ENCODE measurements at places on chromosomes 4 and X.

- DNase-seq, result no peak
Measured at GRCh38 chr4:176320976-176321361, 1.2 kb downstream of the SPCS3 start.

DNA sequence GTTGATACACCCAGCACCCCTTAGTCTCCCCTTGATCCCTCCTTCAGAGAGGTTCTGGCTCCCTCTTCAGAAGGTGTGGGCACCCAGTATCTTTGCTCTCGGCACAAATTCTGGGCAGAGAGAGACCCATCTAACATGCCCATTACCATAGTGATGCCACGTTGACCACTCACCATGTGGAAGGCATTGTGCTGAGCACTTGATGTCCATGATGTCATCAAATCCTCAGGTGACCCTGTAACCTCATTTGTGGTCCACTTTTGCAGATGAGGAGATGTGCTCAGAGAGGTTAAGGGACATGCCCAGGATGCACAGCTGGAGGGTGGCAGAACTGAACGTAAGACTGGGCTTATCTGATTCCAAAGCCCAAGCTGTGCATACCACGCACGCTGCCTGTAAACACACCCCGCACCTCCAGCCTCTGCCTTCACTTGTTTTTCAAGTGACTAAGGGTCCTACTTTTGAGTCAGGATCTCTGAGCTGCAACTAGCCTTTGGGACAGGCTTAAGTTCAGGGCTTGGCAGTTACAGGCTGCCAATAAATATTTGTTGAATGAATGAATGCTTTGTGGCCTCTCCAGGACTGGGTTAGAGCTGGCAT is 55.2 kb downstream of the HTRA3 start:
- peak; percentile 25 for DNase-seq

GRCh38 chr4:111120191-111120590 is 497.3 kb upstream of the PITX2 start:
- no peak for DNase-seq

DNA sequence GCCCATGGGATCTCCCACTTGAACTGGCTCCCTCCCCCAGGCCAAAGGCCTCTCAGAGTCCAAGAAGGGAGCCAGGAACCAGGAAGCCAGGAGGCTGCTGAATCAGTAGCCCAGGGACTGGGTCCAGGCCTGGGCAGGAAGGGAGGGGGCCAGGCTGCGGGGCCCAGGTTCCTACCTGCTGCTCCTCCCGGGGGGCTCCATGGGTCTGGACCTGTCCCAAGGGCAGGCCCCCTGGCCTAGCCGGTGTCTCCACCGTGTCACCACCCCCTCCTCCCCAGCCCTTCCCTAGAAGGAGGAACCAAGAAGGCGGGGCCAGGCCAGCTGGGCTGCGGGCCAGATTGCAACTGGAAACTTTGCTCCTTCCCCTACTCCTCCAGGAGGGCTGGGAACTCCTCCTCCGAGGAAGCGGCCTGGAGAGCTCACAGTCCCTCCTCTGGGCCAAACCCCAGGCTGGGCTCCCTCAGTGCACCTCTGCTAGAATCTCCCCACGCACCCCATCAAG is at the start of gene IQSEC2:
IQSEC2 (minus strand) TSS at position 264 of the 502 bp plus-strand sequence.
- DNase-seq, result peak; percentile 65

DNA sequence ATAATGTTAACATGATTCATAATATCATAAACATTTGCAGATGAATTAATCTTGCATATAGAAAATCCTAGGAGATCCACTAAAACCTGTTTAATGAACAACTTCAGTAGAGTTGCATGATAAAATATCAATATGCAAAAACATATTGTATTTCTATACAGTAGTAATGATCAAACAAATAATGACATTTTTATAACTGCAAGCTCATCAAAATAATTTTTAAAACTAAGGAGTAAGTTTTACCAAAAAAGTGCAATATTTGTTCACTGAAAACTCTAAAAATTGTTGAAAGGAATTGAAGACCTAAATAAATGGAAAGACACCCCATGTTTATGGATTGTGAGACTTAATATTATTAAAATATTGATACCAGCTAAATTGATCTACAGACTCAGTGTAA is 15.9 kb upstream of the GPRASP2 start:
- no peak for DNase-seq

DNA sequence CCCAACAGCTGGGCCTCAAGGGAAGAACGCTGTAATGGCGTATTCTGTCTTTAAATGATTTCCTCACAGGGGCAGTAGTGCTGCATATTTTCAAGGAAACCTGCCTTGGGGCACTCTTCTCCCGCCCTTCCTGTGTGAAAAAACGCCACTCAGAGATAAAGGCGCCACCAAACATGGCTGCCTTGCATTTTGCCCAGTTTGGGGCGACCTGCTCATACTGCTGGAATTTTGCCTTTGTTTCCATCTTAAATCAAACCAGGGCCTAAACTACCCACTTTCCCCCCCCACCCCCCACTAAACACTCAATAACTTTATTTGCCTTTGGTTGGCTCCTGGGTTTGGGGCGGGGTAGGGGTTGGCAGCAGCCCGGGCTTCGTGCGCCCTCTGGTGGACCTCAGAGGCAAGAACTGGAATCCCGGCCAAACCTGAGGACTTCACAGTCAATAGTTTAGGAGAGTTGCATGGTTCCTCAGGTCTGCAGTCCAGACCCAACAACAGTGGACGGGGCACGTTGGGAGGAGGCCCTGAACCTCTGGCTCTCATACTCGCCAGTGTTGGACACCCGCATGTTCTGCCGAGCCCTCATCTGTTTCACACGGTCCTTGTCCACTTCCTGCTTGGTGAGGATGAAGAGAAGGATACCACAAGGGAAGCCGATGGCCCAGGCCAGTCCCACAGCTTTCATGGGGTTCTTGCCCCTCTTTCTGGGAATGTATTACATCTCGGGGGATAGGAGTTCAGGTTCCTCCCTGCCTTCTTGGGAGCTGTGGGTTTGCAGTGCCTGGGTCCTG is 220.1 kb upstream of the STK26 start:
- no peak for DNase-seq

- no peak for DNase-seq
Measured at GRCh38 chrX:39903937-39904336, 193.8 kb downstream of the BCOR start.

DNA sequence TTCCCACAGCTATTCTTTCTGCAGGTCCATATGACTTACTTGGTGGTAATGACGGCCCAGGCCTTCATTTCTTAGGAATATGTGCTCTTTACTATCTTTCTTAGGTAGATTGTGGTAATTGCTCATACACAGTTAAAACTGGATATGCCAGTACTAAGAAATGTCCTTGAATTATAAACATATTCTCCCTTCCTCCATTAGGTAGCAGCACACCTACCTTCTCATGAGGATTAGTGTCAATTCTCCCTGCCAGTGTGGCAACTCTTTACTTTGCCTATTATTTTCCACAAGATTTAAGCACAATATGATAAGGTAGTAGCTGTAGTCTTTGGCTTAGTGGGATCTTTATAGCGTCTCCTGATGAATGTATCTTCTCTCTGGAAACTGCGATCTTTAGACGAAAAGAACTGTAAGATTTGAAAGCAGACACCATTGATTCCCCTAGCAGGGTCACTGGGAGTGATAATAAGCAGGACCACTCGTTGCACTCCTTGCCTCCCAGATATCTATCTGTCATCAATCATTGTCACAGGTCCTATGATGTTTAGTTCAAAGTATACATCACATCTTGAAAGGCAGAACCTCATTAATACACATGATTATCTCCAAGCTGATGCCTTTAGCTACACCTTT is 1240.7 kb downstream of the C4orf33 start:
- DNase-seq, result no peak

DNA sequence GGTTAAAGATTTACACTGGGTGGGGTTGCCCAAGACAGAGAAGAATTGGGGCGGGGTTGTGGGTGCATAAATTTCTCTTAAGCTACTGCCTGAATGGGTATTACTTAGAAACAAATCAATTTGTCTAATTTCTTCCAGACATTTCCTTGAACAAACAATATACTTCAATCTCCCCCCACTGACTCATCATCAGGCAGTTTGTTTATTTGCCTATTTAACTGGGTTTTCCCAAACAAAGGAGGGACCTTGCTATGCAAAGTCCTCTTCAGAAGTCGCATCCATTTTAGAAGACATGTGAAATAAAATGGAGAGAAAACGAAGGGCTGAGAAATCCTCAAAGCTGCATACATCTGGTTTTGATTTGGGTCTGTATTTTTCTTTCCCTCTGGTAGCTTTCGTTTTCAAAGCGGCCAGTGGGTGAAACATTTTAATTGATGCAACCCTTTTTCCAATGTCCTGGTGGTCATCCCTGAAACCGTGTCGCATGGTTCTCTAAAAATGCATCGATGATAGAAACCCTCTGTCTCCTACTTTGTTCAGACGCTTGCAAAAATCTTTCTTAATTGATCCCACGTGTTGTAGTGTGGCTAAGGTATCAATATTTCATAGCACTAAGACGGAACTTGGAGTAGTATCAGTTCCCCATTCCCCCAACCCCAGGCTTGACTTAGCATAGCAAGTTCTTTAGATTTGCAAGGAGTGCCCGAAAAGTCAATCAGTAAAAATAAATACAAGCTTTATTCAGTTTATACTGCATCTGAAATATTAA is 115.1 kb upstream of the MXRA5 start:
- no peak for DNase-seq

DNA sequence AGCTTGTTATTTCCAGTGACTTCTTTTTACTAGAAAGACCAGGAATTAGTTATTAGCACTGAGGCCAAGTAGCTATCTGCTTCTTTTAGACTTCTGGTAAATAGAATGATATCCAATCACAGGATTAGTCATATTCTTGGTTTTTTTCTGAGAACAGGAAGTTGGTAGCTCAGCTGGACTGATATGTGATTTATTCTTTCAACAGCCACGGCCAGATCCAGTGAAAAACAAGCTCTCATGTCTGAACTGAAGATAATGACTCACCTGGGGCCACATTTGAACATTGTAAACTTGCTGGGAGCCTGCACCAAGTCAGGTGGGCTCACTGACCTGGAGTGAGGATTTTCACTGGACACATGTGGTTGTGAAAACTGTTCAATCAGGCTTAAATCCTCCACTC is 48.6 kb downstream of the PDGFRA start:
- no peak for DNase-seq

DNA sequence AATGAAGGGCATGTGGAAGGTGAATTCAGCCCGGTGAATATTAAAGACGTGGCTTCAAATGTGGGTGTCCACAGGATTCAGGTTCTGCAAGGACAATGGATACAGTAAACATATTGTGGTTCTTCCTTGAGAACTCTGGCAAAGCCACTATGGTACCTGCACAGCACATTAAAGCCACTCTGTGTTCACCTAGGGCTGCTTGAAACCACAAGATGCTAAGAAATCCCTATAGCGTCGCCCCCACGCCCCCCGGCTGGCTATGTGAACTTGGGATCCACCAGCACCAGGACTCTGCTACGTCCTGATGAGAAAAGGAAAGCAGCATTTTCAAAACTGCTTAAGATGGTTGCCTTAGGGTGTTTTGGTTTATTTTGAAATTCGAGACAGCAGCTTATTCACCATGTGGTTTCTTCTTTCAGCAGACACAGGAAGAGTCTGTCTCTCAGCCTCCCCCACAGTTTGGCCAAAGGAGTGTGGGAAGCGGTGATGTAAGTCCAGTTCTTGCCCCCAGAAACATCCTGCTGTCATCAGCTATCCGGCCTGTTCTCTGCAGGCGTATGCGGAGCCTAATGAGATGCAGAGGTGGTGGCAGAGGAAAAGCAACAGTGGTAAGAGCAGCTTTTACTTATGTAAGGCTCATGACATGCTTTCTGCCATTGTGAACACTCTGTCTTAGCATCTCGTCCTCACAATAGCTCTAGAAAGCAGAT is 111.5 kb downstream of the AFAP1 start:
- no peak for DNase-seq

DNA sequence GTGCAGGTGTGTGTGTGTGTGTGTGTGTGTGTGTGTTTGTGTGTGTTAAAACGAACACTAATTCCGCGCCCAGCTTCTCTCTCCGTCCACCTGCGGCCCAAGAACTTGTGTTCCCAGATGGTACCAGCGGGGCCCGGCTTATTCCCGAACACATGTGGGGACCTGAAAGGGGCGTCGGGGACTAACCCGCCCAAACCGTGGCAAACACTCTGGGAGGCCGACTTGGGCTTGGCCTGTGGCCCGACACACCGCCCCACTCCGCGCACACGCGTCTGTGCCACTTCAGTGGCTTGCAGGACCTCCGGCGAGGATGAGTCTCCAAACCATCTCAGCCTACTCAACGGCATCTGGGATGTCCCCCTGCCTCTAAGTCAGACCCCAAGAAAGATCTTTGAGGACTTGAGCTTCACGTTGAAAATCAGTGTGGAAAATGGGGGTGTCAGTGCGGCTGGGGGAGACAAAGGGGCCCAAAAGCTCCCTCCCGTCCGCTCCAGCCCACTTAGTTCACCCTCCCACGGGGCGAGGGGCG is 790 bp upstream of the HHIP start:
- DNase-seq, result no peak

DNA sequence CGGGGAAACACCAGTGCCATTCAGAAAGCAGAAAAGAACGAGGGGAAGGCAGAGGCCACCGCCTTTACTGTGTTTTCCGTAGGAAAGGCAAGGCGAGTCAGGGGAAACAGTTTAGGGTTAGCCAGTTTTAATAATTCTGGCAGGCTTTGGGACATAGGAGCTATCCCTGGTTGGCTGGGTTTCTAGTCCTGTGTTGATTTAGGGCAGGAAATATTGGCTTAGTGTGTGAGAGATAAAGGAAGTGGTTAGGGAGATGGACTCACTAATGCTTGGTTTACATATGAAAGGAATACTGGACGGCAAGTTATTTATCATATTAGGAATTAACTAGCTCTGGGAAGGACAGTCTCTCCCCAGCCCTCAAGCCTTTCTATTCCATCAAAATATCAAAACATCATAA is 53.1 kb downstream of the SYNPO2 start:
- DNase-seq, result no peak

Measured in ecto neural progenitor cell (in vitro differentiated cells).